Tibial artery (tissue), 4 donors: ENCODE measurements at places on chromosomes 2 and 18.

- DNase-seq: peak; percentile 67
Observed at GRCh38 chr2:84919885-84920580, 14.6 kb downstream of the TMSB10 start.

- no peak for DNase-seq
Observed at GRCh38 chr2:83784947-83785346, 674.1 kb downstream of the SUCLG1 start.

DNA sequence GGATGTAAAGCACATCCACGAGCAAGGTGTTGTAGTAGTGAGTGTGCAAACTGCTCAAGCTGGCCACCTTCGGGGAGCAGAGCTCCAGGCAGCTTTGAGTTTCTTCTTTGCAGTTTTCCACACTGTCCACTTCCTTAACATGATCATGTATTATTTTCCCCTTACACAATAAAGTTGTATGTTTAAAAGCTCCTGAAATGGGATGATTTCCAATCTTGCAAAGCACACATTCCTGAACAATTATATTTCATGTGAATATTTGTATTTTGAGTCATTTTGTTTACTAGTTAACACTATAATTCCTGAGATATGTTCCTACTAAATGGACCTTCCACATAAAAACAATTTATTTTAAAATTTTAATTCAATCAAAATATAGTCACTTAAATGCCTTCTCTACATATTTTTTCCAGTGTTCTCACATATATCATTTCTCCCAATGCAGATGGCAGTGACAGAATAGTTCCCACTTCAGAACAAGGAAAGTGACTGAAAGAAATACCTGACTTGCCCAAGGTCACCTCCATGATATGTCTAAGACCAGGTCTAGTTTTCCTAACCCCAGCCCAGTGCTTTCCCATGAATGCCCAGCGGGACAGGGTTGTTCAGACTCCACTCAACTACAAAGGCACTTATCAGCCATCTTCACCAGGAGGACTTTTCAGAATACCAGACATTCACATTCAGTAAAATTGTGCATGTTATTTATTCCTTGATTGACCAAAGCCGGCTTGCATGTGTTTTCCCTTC is 5.5 kb downstream of the CYB5A start:
- DNase-seq: no peak

DNA sequence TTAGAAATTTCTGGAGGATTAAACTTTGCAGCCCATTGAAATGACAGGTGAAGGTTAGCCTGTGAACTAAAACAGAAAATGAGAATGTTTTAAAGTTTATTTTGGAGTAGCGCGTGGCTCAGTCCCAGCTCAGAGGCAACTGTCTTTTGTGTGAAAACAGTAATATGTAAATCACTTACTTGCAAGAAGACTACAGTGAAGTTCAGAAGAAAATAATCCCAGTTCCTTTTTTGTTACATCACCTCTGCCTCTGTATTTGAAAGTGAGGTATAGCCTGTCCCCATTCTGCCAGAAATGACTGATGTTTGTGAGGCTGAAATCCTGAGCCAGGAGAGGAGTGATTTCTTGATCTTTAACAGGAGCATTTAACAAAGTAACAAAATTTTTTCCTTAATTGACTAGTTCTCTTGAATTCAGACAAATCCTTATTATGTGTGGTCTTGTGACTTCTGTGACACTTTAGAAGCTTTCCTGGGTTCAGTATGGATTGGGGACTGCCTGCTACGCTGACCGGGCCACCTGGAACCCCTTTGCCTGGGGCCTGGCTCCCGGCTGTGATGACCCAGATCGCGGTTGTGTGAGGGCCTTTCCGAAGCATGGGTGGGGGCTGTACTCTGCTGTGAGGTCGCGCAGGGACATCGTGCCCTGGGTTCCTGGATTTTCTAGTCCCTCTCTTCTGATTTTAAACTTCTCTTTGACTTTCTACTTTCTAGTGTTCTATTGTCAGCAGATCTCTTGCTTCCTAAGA is 24.3 kb downstream of the TRAPPC12 start:
- no peak for DNase-seq
